ENCODE measurements at places on chromosomes 13 and 19.

GRCh38 chr13:50893211-50893852, 16.3 kb upstream of the RNASEH2B start:
- peak; percentile 18 for DNase-seq

- no peak for DNase-seq
Measured at GRCh38 chr19:23312515-23312914, 62.3 kb upstream of the ZNF724 start.

DNA sequence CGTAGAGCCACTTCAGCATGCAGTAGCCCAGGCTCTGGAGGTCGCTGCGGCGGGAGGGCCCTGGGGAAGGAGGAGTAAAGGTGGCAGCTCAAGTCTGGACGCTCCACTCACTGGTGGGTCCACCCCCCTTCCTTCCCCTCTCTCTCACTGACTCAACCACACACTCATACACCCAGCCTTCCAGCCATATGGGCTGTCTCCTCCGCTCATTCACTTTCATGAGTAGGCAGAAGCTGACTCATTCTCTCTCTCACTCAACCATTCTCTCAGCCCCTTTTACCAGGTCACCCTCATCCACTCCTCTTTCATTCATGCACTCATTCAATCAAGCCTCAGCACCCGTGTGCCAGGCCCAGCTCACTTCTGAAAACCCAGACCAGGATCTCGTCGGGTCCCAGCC, 27.5 kb upstream of the SIGLEC11 start:
- DNase-seq, result no peak

DNA sequence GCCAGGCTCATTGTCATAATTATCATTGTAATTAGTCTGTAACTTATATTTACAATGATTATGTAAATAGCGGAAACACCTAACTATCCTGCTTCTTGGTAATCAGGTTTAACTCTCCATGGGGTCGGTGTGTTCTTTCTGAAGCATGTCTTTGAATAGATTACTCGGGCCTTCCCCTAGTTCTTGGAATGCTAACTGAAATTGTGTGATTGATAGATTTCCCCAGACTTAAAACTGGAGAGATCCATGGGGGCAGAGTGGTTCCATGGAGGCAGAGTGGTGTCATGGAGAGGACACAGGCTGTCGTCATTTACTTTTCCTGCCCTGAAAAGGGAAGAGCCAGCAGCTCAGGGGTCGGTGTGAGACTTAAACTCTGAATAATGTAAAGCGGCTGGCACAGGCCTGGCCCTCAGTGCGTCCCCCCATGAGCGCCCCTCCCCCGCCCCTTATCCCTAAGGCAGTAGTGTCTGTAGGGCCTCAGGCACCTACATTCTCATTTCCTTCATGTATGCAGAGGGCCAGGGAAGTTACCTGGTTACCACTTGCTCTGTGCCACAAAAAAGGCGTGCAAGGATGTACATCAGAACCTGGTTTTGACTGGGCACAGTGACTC, 225.1 kb downstream of the TM9SF2 start:
- DNase-seq, result no peak

- no peak for DNase-seq
Measured at GRCh38 chr19:31910224-31910623, 435.2 kb upstream of the ZNF507 start.

DNA sequence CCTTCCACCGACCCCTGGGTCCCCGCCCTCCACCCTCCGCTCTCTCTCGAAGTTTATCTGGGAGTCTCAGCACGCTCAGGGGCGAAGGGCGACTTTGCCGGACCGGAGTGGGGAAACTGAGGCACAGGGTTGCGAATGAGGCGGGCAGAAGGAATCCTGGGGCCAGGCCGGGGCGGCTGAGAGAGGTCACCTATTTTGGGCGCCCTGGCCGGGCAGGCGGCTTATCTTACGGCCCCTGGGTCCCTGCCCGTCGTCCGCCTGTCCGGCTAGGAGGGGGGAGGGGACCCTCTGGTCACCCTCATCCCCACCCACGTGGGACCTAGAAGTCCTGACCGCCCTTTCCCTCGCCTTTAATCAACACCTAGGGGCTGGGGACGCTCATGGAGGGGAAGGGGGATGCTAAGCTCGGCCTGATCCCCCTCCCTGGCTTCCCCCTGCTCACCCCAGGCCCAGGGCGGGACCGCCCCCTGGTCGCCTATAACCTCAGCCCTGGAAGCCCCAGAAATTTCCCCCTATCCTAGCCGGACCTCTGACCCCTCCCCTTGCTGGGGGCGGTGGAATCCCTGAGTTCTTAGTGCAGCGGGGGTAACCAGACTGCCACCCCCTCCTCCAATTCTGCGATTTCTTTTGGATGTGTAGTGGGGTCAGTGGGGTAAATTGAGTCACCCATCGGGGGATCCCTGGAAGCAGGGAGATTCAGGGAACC, 556 bp downstream of the TRIP10 start:
- no peak for DNase-seq

- no peak for DNase-seq
Measured at GRCh38 chr19:5205381-5205780, 135.2 kb downstream of the PTPRS start.

DNA sequence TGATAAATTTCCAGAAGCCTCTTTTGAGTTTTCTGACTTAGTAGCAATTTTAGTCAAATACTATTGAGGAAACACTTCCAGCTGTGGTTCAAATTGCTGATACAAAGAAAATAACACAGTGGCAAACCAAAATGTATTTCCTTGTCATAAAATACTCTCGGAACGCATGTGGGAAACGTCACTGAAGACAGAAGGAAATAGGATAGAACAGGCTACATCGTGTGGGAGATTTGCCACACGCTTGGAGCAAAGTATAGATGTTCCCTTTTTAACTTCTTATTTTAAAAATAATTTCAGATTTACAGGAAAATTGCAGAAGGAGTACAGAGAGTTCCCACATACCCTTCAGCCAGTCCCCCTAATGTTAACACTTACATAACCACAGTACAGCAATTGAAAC, 88.8 kb downstream of the ING1 start:
- DNase-seq, result no peak

All from fibroblast of the aortic adventitia (primary cell).